ENCODE measurements at places on chromosomes 16 and 17. TPM values are rescaled to one million over a fixed set of nuclear protein-coding genes. Genes with fewer than 3 reads are reported as not detected.

DNA sequence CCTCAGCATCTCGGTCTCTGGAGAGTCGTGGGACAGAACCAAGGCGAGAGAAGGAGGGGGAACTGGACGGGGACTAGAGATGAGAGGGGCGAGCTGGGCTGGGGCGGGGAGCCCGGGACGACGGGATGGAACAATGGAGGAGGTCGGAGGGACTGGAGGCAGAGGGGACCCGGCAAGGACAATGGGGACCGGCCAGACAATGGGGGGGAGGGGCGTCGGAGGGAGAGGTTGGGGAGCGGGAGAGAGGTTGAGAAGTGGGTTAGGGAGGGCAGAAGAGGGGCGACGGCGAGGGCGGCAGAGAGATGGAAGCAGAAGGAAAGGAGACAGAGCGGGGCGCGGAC is 719 bp downstream of the NGFR start:
- H3K27ac ChIP-seq = no peak overlapping the region
- no peak for DNase-seq
- peak overlapping the region; percentile 46 for H3K4me3 ChIP-seq
- H3K4me1 ChIP-seq = no peaks in the 10 kb centered on the region

DNA sequence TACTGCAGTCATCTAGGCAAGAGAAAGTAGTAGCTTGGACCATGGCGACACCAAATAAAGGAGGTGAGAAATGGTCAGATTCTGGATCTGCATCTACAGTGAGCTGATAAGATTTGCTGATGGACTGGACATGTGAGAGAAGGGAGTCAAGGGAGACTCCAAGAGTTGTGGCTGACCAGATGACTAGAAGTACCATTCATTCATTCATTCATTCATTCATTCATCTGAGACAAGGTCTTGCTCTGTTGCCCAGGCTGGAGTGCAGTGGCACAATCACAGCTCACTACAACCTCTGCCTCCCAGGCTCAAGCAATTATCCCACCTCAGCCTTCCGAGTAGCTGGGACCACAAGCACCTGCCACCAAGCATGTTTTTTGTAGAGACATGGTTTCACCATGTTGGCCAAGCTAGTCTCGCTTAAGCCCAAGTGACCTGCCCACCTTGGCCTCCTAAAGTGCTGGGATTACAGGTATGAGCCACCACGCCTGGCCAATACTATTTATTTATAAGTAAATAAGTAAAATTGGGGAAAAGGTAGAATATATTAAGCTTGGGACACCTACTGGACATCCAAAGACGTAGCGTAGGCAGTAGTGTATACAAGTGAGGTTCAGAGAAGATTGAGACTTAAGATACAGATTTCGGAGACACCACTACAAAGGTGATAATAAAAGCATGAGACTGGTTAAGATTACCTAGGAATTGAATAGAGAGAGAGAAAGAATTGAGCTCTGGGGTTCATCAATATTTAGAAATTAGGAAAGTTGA is 15.7 kb upstream of the RNF43 start:
- no peak overlapping the region for H3K4me3 ChIP-seq
- H3K27ac ChIP-seq = no peak overlapping the region
- no peak for DNase-seq
- H3K4me1 ChIP-seq = no peaks in the 10 kb centered on the region
- no peaks in the 10 kb centered on the region for H3K36me3 ChIP-seq

- H3K27ac ChIP-seq = no peak overlapping the region
- H3K27me3 ChIP-seq = no peaks in the 10 kb centered on the region
- H3K36me3 ChIP-seq = peaks cover 4% of the 10 kb centered on the region
- H3K4me3 ChIP-seq = no peak overlapping the region
- DNase-seq = no peak
Observed at GRCh38 chr16:76819226-76819916, 371.6 kb upstream of the MON1B start.

- DNase-seq = no peak
- H3K4me1 ChIP-seq = no peaks in the 10 kb centered on the region
- H3K4me3 ChIP-seq = no peak overlapping the region
- no peaks in the 10 kb centered on the region for H3K36me3 ChIP-seq
Observed at GRCh38 chr16:79801646-79802045, 201.1 kb upstream of the MAF start.

GRCh38 chr16:48113001-48113400 is 42.8 kb downstream of the ABCC12 start:
- no peak for DNase-seq
- H3K4me1 ChIP-seq = no peaks in the 10 kb centered on the region
- H3K27me3 ChIP-seq = peaks cover 14% of the 10 kb centered on the region

DNA sequence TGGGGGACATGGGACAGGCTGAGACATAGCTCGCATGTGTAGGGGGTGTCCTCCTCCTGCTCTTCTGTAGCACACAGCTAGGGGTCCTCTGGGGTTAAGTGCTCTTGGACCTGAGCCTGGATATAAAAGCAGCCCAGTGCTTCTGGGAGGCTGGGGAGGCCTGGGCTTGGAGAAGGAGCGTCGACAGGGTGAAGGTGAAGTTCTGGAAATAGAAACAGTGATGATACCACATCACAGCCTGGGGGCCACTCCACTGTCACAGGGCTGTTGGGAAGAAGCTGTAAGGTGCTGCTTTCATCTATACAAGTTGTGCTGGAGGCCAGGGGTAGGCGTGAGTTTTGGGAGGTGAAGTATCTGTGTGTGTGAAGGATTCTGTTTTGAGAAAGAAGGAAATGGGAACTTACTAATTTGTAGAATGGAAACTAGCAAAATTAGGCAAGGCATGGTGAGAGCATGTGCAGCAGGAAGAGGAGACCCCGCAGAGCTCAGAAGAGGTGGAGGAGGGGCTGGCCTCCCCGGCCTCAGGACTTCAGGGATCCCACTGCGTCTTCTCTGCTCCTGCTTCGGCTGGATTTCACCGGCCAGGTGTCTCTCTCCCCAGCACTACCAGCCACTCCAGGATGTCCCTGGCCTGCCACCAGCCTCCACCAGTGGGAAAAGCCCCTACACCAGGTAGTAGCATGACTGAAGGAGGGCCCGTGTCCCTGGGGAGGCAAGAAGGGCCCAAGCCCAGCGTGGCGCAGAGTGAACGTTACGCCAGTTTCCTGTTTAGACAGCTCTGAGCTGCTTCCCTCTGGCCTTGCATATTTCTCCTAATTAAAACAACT is 19.4 kb downstream of the PLCG2 start:
- no peak overlapping the region for H3K4me3 ChIP-seq
- H3K36me3 ChIP-seq = no peaks in the 10 kb centered on the region
- H3K27me3 ChIP-seq = peaks cover 4% of the 10 kb centered on the region
- DNase-seq = no peak

ZNF174 gene
- 10.2 TPM for total RNA-seq

DNA sequence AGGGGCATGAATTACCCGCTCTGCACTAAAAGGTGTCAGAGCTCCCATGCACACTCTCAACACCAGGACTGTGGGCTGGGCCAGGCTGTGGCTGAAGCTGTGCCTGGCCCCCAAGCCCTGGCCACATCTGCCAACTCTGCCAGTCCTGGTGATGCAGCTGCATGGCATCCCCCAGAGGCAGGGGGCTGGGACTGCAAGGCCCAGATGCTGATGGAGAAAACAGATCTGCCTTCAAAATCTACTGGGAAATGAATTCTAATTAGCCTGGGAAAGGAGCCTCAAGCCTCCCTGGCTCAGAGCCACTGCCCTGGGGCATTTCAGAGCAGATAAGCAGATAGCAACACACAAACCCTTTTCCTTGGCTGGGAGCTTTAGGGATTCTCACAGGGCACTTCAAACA is 3.4 kb downstream of the CHST6 start:
- peak; percentile 65 for DNase-seq
- H3K4me3 ChIP-seq = no peak overlapping the region
- H3K36me3 ChIP-seq = no peaks in the 10 kb centered on the region
- peaks cover 8% of the 10 kb centered on the region for H3K4me1 ChIP-seq
- no peak overlapping the region for H3K27ac ChIP-seq

DNA sequence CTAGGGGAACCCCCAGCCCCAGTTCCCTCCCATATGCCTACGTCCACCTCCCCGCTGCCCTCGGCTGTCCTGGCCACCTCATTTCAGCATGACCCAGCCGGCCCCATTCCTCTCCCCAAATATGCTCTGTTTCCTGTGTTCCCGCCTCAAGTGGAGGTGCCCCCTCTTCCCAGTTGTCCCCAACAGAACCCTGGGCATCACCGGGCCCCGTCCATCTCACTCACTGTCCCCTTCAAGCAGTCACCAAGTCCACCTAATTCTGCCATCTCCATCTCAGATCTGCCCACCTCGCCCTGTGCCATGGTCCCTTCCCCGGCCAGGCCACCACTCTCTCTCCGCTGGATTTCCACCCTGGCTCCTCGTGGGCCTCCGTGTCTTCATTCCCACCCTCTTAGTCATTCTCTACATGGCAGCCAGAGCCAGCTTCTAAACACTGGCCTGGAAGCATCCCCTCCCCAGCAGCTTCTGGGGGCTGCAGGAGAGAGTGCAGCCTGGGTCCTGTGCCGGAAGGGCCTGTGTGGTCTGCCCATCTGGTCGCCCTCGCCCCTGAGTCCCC is 12.8 kb downstream of the CDK3 start:
- DNase-seq = no peak
- no peak overlapping the region for H3K4me3 ChIP-seq
- peaks cover 5% of the 10 kb centered on the region for H3K36me3 ChIP-seq
- H3K27me3 ChIP-seq = peaks cover 19% of the 10 kb centered on the region

DNA sequence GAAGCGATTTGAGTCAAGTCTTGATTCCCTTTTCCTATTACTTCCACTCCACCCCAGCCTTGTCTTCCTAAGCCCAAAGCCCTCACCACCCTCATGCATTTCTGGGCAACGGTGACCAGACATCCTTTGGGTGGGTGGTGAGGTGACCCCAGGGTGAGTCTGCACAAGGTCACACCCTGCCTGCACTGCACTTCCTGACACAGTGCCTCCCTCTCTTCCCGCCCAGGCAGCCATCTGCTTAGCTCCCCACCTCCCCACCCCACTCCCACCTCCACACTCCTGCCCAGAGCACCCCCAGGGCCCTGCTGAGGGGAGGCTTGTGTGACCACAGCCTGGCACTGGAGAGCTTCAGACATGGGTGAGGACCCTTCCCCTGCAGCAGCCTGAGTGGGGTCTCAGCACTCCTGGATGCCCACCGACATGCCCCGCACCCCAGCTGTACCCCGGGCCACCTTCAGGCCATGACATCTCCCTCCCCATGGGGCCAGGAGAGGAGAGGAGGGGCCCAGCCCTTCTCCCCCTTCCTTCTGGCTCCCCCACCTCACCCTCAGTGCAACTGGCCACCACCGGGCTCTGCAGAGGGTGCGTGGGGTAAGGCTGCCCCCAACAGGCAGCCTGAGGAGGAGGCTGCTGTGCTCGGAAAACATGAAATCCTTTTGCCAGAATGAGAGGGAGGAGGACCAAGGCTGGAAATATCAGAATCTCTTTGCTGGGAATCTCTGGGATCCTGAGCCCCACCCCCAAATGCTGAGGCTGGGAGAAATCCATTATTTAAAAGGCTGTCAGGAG is 68.6 kb downstream of the CCT6B start:
- no peaks in the 10 kb centered on the region for H3K4me1 ChIP-seq
- DNase-seq = no peak
- H3K36me3 ChIP-seq = no peaks in the 10 kb centered on the region
- H3K27me3 ChIP-seq = peaks cover 20% of the 10 kb centered on the region
- no peak overlapping the region for H3K27ac ChIP-seq
- H3K4me3 ChIP-seq = no peak overlapping the region

DNA sequence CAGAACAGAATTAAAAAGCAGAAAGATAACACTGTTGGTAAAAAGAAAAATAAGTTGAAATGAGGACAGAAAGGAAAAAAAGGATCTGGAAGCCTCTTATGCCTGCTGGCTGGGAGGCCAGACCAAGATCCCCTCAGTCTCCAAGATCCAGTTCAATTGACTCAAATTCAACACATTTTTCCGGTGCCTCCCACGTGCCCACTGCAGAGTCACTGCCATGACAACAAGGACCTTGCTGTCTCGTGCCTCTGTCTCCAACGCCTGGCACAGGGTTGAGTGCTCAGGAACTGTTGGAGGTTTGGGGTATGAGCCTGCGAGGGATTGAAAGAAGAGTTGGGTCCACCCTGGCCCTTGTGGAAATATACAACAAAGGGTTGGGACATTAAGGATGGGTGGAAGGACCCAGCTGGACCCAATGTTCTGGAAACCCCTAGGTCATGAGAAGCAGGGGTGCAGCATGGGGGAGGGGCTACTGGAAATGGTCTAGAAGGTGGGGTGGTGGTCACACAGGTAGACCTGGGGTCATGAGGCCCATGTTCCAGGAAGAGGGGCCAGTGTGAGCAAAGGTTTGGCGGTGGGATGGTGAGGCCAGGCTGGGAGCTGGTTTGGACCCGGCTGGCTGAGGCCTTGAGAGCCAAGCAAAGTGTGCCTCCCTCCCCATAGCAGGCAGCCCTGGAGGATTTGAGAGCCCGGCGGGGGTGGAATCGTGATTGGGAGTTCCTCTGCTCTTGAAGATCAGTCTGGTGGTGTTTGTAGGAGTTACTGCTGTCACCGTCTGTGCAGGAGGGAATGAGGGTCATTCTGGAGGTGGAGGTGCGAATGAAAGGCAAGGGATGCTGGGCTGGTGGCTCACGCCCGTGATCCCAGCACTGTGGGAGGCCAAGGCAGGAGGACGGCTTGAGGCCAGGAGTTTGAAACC is 1.3 kb downstream of the IL34 start:
- H3K4me3 ChIP-seq = no peak overlapping the region
- H3K27ac ChIP-seq = no peak overlapping the region
- H3K36me3 ChIP-seq = no peaks in the 10 kb centered on the region
- peaks cover 24% of the 10 kb centered on the region for H3K4me1 ChIP-seq

DNA sequence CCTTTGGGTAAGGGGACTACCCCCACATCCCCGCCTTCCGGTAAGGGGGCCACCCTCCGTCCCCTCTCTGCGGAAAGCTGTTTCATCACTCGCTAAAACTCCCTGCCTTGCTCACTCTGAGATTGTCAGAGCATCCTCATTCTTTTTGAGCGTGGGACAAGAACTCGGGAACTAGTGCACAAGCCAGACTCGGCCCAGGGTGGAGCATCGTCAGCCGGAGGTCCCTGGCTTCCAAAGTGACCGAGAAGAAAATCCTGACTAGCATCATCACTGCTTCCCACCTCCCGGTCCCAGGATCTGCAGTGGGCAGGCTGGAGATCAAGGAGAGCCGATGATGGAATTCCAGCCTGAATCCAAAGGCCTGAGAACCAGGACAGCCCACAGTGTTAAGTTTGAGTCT is 380.3 kb downstream of the SEC14L1 start:
- no peak overlapping the region for H3K27ac ChIP-seq
- H3K27me3 ChIP-seq = peaks cover 4% of the 10 kb centered on the region
- no peak overlapping the region for H3K4me3 ChIP-seq
- peaks cover 12% of the 10 kb centered on the region for H3K4me1 ChIP-seq
- no peak for DNase-seq
